ENCODE measurements at places on chromosomes 16 and 17.
A peak's percentile ranks its signal among the peaks of the same experiment; 100 is the strongest.

DNA sequence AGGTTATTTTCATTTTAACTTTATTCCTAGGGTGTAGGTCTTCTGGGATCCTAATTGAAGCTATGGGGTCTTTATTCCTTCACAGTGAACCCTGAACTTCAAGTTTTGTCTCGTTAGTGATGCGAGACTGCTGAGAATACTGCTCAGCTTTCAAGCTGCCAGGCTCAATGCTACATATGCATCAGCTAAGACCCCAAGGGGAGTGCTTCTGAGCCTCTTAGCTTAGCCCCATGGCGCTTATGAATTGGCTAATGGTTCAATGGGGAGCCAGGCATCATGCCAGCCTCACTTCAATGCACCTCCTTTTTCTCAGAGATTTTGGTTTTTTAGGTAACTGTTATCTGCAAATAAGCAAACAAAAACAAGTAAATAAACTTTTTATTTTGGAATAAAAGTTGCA is 94.1 kb upstream of the SIAH1 start:
- DNase-seq = no peak

DNA sequence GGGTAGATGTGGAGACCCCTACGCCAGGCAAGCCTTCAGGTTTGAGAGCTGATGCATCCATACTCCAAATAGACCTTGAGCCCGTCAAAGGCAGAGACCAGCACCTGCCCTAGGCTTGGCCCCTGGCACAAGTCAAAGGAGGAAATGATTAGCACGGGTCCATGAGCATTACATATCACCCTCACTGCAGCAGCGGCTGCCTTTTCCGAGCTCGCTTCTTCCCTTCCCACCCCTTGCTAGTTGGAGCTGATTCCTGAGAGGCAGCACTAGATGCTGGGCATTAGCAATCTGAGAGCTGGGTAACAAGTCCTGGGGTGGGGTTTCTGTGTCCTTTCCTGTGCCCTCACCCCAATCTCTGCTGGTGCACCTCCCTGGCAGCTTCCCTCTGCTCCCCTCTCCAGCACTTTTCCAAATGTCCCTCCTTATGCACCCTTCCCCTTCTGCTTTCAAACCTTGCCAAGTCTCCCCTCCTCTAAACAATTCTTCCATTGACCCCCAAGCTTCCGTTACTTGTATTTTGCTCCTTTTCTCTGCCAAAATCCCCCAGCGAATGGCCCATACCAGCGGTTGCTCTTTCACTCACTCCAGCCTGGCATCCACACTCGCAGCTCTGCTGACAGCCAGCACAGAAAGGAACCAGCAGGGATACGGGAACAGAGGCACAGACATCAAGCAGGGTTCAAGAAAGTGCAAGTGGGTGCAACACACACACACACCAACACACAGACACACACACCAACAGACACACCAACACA is 3.0 kb downstream of the CDRT4 start:
- DNase-seq = no peak

GRCh38 chr16:71345031-71345430 is 13.5 kb upstream of the CALB2 start:
- no peak for DNase-seq

GRCh38 chr17:31389657-31390381 is 1.7 kb upstream of the RAB11FIP4 start:
- peak; percentile 20 for DNase-seq

- no peak for DNase-seq
Measured at GRCh38 chr17:81221842-81222619, 734 bp downstream of the CEP131 start.

GRCh38 chr16:66255647-66256046 is 110.8 kb upstream of the CDH5 start:
- no peak for DNase-seq

GRCh38 chr17:49518346-49519078 is 23.4 kb downstream of the NGFR start:
- no peak for DNase-seq

- no peak for DNase-seq
Measured at GRCh38 chr16:64074706-64075105, 1047.2 kb downstream of the CDH11 start.

- peak; percentile 11 for DNase-seq
Measured at GRCh38 chr17:79627184-79627765, 16.4 kb upstream of the RBFOX3 start.

GRCh38 chr16:73054125-73054484 is 6.2 kb upstream of the ZFHX3 start:
- no peak for DNase-seq

DNA sequence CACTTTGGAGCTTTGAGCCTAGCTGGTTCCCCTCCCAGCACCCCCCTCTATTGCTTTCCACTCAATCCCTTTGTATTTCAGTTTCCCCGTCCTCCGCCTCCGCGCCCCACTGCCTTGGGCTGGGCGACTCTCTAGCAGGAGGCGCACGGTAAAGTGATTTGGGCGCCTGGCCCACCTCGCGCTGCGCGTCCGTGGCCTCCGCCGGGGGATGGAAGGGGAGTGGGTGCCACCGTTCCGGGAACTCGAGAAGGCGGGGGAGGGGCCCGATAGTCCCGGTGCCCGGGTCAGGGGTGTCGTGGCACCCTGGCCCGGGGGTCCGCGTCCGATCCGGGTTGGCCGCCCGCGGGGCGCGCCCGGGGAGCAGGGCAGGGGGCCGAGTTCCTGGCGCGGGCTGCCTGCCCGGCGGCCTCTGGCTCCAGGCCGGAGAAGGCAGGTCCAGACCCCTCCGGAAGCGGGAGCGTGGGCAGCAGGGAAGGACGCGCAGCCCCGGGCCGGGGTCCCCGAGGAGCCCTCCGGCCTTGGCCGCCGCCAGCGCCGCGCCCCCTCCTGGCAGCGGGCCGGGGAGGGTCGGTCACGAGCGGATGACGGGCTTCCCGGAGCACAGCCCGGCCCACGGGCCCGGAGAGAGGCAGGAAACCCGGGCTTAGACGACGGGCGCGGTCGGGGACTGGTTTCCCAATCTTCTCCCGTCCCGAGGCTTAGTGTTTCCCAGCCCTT is 15.8 kb downstream of the MEOX1 start:
- no peak for DNase-seq

- no peak for DNase-seq
Measured at GRCh38 chr16:165539-166374, at the start of gene HBM. TSS of gene HBM (plus strand) at chr16:165978. CDS start at chr16:165998, 20 bp downstream.

DNA sequence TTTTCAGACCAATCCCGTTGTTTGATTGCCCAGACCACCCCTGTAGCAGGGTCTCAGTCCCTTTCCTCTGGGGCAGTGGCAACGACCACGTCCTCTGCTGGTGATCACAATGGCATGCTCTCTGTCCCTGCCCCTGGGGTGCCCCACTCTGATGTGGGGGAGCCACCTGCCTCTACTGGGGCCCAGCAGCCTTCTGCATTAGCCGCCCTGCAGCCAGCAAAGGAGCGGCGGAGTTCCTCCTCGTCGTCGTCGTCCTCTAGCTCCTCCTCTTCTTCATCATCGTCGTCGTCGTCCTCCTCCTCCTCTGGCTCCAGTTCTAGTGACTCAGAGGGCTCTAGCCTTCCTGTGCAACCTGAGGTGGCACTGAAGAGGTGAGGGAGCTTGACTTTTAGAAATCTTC is 9.2 kb downstream of the ELOB start:
- no peak for DNase-seq

- DNase-seq = no peak
Measured at GRCh38 chr16:25030420-25031131, 15.4 kb upstream of the ARHGAP17 start.

DNA sequence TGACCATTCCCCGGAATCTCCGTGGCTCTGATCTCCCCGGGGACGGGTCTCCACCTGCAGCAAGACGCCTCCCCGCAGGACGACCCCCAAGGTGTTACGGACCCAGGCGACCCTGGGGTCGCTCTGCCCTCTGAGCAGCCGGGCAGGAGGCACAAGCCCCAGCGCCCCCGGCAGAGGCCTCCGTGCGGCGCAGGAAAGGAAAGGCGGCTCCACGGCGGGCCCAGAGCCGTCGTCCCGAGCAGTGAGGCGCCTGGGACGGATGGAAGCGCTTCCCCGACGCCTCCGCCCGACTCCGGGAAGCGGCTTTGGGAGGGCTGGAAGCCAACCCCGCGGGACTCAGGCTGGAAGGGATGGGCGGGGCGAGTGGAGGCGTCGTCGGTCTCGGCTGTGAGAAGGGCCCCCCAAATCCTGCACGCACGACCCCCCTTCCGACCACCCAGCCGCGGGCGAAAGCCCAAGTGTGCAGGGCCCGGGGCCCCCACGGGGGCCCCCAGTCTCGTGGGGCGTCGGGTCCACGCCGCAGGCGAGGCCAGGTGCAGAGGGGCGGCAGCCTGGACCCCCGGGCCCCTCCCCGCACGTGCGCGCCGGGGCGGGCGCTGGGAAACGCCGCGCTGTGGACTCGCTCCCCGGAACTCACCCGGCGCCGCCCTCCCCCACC is 32.7 kb upstream of the RPH3AL start:
- DNase-seq = peak; percentile 39

DNA sequence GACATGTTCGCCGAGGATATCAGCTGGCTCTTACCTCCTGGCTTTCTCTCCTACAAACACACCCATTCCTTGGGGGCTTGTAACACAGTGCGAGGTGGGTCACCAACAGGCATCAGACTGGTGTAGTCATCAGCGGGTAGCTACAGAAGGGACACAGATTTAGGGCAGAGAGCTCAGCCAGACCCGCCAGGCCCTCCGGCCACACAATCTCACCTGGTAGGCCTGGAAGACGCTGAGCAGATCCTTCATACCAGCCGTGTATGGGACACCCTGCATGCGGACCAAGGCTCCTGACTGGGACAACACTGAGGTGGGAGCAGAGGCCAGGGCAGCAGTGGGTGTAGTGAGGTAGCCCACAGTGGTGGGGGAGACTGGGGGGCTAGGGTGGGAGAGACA is 5.8 kb downstream of the ESRP2 start:
- DNase-seq = no peak

GRCh38 chr17:66541461-66542128 is 239.2 kb downstream of the PRKCA start:
- no peak for DNase-seq

- no peak for DNase-seq
Measured at GRCh38 chr17:74768069-74768762, 7.9 kb downstream of the NAT9 start.

DNA sequence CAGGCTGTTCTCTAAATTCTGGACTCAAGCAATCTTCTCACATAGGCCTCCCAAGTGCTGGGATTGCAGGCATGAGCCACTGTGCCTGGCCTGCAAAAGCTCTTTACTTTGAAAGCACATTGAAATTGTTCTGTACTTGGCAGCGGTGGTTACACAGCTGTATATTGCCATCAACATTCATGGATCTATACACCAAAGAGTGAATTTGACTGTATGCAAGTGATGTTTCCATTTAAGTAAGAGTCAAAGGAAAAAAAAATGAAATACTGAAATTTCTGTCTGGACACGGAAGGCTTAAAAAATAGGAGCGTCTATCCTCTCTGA is 450.6 kb upstream of the PSMD7 start:
- DNase-seq = no peak

DNA sequence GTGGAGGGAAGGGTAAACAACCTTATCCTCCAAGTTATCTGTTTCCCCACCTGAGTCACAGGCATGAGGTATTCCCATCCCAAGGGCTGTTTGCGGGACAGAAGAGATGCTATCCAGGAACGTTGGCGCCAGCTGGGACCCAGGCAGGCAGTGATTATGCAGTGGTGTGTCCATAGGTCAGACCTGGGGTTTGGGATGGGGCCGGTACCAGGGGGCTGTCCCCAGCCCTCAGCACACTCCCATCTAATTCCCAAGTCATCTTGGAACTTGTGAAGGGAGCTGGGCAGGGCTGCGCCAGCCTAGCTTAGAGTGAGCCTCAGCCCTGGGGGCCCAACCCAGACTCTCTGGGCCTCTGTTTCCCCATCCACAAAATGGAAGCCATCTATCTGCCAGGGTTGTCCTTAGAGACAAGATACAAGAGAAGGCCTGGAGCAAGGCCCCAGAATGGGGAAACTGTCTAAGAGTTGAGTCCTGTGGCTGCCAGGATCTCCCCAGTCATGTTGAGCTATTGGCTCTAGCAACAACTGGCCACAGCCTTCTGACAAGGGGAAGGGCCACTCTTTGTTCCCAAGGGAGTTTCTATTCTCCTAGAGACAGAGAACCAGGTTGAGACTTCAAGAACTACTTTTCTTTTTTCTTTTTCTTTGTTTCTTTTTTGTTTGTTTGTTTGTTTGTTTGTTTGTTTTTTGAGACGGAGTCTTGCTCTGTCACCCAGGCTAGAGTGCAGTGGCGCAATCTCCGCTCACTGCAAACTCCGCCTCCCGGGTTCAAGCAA is 9.8 kb upstream of the JUP start:
- no peak for DNase-seq

DNA sequence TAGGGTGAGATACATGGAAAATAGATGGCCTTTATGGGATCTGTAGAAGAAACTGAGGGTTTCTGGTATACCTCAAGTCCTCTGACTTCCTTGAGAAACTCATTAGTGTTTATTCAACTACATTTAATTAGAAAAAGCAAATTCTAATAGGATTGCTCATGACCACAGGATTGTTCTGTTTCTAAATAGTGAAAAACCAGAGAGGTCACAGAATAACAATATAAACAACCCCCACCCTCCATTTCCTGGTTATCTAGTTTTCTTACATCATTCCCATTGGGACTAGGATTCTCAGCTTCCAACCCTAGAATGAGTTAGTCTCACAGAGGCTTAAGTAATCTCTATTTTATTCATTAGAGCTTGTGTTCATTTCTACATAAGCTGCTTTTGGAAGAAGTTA is 30.0 kb downstream of the SF3B3 start:
- DNase-seq = no peak

GRCh38 chr17:81522491-81523401 is 5.4 kb upstream of the FSCN2 start:
- DNase-seq = no peak

- no peak for DNase-seq
Measured at GRCh38 chr17:56292010-56292409, 138.7 kb downstream of the ANKFN1 start.

GRCh38 chr16:54291656-54292487 is 5.3 kb upstream of the IRX3 start:
- DNase-seq = no peak

DNA sequence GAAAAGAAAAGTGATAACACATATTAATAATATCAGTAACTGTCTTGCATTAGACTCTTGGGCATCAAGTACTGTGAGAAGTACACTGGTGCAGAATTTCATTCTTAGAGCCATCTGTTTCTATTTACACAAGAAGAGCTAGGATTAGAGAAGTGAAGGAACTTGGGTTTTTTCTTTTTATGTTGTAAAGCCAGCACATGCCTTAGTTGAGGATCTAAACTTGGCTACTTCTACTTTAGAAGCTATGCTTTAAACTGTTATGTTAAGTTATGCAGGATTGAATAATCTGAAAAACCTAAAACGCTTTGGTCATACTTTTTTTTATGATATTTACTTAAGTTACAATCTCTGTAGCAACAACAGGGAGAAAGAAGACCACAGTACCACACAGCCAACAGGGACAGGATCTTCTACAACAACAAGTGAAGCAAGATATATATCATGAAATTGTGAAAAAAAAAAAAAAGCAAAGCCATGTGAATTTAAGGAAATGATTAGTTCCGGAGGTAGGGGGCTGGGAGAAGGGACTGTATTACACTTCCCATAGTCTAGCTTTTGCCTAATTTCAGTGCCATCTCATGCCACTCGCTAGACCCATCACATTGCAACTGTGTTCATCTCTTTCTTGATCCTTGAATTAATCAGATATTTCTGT is 305.1 kb upstream of the GOT2 start:
- DNase-seq = no peak
